ENCODE measurements at places on chromosomes 1 and 21.

GRCh38 chr1:45490121-45490625 lies 790 bp downstream of the TESK2 start:
- no peak for DNase-seq

DNA sequence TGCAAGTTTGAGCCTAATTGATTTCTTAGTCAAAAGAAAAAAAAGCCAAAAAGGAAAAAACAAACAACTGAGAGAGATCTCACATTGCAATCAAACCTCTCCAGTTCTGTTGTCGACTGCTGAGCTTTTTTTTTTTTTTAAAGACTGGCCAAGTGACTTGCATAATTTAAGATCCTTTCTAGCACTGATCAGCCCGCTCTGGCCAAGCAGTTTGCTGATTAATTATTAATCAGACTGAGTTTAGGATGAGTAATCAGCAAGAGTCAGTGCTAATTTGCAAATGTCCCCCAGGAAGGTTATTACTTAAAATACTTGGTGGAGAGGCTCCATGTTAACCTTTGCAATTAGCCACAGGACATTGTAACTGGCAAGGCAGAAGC lies 39.3 kb downstream of the HMGB4 start:
- DNase-seq = no peak

DNA sequence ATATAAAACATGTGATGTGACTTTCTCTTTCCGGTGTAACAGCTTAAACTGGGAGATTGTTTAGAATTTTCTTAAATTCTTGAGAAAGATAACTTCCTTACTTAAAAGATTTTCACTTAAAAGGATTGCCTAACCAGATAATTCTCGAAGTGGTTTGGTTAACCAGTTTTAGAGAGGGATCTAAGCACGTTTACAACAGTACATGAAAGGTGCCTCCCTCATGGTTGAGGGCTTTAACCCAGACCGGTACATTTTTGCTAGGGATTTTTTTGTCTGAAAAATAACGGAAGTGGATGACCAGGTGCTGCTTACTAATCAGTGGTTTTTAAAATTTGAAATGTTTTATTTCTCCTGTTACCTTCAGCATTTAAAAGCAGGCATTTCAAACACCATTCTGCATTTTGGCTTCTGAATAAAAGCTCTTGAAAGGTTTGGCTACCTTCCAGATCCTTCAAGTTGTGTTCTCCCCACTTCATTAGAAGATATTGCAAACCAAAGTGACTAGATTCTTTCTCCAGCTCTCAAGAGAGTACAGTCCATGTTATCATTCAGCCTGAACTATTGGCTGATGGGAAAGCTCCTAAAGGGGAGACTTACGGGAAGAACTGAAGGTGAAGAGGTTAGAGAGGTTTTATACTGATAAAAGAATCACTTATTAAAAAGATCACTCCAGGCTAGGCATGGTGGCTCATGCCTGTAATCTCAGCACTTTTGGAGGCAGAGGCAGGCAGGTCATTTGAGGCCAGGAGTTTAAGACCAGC lies 12.8 kb downstream of the S100PBP start:
- no peak for DNase-seq

DNA sequence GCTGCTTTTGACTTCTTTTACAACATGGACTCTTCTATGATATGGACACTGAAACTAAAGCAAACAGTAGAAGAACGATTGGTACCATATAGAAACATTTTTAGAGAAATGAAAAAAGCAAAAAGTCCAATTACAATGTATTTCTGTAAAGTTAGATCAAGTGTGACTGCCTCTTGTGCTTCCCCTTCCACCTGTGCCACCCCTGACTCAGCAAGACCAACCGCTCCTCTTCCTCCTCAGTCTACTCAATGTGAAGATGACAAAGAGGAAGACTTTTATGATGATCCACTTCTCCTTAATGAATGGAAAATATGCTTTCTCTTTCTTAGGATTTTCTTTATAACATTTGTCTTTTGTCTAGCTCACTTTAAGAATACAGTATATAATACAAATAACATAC lies 66.9 kb downstream of the PHTF1 start:
- DNase-seq = no peak

GRCh38 chr21:33866826-33867225 lies 48.8 kb downstream of the ATP5PO start:
- no peak for DNase-seq

- DNase-seq = no peak
Observed at GRCh38 chr1:13478692-13479091, 35.1 kb downstream of the LRRC38 start.

GRCh38 chr1:114956570-114956969 lies 73.1 kb upstream of the TSHB start:
- no peak for DNase-seq

GRCh38 chr1:7300893-7301663 lies 470.0 kb upstream of the VAMP3 start:
- no peak for DNase-seq

GRCh38 chr1:152380932-152381331 lies 21.1 kb upstream of the FLG2 start:
- DNase-seq = no peak

GRCh38 chr1:154866257-154867063 lies 3.6 kb downstream of the KCNN3 start:
- DNase-seq = no peak

GRCh38 chr1:173628888-173629287 lies 6.2 kb upstream of the TEX50 start:
- DNase-seq = no peak

DNA sequence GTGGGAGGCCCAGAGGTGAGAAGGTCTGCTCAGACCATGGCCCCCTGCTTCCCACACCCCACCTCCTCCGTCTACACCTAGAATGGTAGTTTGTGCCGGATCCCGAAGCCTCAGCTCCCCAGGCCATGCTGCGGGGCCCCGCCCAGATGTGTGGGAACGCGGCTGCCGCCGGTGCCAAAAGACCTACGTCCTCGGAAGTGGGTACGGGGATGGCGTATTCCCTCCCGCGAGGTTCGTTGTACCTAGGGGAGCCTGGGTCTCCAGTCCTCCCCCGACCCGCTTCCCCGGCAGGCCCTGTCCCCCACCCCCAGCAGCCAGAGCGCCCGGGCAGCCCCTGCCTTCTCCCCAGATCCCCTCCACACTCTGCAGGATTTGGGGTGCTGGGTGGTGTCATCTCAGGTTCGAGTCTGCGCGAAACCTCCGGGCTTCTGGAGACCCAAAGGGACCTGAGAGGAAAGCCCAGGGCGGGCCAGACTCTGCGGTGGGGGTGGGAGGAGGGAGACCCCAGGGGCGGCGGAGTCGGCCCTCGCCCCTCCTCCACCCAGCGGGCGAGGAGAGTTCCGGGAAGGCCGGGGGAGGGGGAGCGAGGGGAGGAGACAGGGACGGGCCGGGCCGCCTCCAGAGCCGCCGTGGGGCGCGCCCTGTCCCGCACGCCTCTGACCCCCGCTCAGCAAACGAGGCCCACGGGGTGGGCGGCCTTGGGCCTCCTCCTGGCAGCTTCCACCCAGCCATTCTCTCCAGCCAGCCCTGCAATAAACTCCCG lies 6.2 kb upstream of the PRDM16 start:
- DNase-seq = peak; percentile 33

DNA sequence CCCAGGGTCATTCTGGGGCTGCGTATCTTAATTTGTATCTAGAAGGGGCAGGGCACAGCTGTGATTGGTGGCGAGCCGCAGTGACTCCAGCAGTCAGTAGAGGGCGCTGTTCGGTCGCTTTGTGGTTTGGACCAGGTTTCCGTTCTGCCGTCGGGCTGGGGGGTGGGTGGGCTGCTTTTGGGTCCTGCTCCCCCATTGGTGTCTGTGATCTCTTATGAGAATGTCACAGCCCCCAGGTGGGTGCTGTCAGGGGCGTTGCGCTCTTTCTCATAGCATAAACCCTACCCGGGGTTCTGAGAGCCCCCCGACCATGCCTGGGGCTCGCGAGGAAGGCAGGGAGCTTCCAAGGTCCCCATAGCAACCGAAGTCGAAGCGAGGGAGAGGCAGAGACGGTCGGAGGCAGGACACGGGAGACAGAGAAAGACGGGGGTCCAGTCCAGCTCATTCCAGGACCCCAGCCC lies 5.4 kb downstream of the TFF3 start:
- no peak for DNase-seq

DNA sequence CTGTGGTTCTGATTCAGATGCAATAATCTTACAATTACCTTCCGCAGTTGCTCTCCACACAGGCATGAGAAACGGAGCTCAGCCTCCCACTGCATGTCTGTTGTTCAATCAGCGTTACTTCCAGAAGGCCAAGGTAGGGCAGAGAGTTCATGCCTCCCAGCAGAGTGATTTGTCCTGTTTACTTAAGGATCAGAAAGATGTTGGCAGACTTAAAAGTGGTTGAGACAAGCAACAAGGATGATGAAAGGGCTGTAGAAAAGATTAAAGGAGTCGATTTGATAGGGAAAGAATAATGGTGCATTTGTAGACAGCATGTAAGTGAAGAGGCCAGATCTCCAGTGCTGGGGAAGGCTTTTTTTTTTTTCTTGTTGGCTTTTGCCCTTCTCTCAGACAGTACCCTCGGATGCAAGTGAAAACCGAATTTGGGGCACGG lies 26.6 kb downstream of the ARMH1 start:
- no peak for DNase-seq

- no peak for DNase-seq
Observed at GRCh38 chr1:116401646-116402176, 28.7 kb downstream of the ATP1A1 start.

DNA sequence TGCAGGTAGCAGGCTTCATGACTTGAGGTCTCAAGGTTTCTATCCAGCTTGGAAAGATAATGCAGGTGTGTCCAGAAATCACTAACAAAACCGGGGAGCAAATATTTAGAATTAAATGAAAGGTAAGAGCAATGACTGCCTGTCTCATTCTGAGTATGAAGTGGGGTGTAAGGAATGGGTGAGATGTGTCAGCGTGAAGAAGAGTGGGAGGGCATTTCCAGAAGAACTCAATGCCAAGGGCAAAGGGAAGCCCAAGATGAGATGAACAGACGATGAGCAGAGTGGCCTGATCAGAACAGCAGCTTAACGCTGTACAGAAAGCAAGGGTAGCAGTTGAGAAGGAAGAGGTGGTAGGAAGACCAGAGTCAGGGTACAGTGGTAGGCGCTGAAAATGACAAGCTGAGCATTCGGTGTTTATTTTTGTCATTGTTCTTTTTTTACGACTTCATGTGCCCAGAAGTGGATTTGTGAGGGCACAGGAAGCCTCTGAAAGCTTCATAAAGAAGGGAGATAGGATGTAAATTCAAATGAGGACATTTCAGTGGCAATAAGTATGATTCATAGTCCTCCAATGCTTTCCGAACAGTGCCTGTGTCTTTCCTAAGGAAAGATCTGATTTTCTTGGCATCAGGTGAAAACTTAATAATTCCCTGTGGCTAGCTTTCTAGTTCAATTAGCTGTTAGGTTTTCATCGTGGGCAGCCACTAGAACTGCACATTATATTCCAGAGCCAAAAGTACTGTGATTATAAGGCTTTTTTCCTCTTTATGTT lies 190.5 kb downstream of the APP start:
- no peak for DNase-seq

DNA sequence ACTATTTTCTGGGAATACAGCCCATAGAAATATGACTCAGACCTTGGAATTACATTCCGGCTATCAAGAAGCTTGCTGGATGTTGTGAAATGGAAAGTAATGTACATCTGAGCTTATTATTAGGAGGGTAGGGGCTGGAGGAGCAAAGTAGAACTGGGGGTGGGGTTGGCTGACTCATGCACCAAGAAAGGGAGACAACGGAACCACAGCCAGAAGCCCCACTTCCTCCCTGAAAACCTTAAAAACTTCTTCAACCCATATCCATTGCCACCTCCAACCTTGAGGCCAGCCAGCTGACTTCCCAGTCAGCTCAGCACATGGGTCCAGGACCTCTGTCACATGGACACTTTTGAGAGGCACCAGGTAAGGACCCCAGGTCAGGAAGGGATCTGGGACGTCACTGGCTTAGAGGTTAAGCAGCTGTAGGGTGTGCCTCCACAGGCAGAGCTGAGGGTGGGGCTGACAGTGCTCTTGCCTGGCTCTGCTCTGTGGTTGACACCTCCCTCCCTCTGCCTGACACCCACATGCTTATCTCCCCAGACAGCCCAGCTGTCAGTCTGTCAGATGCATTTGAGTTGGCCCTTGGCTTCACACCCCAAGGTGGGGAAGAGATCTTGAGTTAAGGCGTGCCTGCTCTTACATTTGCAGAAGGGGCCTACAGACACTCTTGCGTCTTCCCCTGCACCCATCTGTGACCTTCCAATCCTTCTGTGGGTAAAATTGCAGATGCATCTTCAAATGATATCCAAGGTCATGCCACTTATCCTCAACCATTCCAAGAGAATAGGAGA lies 5.7 kb upstream of the ZNF683 start:
- no peak for DNase-seq

DNA sequence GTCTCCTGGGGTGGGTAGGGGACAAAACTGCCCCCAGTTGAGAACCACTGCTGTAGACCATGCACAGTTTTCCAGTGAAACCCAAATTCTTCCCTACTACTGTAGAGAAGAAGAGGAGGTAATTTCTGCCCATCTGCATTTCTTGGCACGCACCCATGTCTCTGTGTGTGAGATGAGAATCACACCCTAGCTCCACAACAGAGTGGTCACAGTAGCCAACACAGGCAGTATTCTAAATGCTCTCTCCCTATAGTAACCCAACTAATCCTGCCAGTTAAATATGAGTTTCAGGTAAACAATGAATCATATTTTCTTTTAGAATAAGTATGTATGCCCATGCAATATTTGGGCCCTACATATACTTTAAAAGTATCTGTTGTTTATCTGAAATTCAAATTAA lies 1.2 kb upstream of the CAPN2 start:
- DNase-seq = no peak

GRCh38 chr1:186887203-186887602 lies 58.5 kb downstream of the PLA2G4A start:
- no peak for DNase-seq

DNA sequence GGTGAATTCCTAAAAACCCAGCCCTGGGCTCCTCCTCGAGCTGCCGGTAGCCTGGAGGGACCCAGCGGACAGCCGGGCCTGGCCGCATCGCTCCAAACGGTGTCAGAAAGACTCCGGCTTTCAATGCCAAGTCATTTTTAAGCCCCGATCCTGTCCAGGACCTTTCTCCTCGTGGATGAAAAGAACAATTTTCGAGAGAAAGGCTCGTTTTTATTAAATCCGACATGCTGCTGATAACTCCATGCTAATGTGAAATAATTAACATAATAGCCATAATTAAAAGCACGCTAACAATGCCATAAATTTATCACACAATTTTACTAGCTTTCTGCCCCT lies 4.6 kb upstream of the FOXD3 start:
- DNase-seq = no peak

GRCh38 chr1:228801068-228801467 lies 65.8 kb downstream of the RHOU start:
- DNase-seq = no peak

GRCh38 chr1:177891809-177892208 lies 78.0 kb downstream of the SEC16B start:
- no peak for DNase-seq

DNA sequence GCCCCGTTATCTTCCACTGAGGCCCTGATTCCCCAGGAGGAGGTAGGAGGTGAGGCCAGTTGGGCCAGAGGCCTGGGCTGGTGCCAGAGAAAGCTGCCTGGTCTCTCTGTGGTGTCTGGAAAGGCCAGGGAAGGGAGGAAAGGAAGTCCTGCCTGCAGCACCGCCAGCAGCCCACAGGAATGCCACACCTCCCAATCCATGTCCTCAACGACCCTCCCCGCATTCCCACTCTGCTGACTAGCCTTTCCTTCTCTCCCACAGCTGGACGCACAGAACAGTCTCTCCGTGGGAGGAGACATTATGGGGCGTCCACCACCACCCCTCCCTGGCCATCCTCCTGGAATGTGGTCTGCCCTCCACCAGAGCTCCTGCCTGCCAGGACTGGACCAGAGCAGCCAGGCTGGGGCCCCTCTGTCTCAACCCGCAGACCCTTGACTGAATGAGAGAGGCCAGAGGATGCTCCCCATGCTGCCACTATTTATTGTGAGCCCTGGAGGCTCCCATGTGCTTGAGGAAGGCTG lies 18.0 kb downstream of the CSF1 start:
- peak; percentile 87 for DNase-seq

GRCh38 chr21:36657999-36658398 lies 40.9 kb upstream of the SIM2 start:
- DNase-seq = no peak

Data from Right ventricle myocardium superior (tissue), 1 donor.